ENCODE measurements at places on chromosomes 3 and 15.

GRCh38 chr15:27871902-27872260, 227.2 kb downstream of the OCA2 start:
- DNase-seq: no peak

DNA sequence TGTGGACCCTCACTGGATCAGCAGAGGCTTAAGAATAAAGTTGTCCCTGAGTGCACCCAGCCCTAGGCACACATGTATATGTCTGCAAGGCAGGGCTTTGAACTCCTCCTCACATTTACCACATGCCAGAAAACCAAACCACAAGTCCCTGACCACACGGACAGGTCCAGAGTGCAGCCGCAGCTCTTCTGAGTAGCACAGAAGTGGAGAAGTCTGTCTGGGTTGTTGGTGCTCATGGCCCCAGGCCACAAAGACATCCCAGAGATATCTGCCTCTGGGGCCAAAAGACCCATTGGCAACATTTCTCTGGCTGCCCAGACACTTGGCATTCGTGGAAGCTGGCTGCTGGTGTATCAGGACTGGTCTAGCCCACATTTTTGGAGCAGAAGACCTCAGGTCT, 17.4 kb downstream of the SUSD5 start:
- DNase-seq: no peak

GRCh38 chr15:89410039-89410435, 75.4 kb upstream of the POLG start:
- DNase-seq: no peak

GRCh38 chr3:174215456-174215855, 643.7 kb upstream of the NAALADL2 start:
- no peak for DNase-seq

- no peak for DNase-seq
These were observed 32.5 kb downstream of the FNDC3B start for GRCh38 chr3:172071780-172072330.

GRCh38 chr3:125556314-125556713, 36.3 kb upstream of the SNX4 start:
- DNase-seq: no peak

DNA sequence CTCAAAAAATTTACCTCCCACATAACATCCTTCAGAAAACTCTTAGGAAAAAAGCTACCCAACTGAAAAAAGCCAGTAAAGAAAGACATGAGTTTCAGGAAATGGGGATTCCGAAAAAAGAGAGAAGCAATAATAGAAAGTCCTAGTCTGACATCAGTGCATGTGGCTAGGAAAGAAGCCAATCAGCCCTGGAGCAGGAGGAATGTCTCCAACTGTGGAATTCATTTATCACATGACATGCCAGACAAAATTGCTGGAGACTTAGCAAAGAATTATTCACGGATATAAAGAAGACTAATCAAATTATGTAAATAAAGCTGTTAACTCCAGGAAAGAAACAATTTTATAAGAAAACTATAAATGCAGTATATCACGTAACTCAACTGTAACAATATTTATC, 258.9 kb upstream of the RARB start:
- DNase-seq: no peak

GRCh38 chr3:47104259-47104658, 59.7 kb downstream of the SETD2 start:
- no peak for DNase-seq

GRCh38 chr3:73597476-73597875, 27.3 kb downstream of the PDZRN3 start:
- no peak for DNase-seq

DNA sequence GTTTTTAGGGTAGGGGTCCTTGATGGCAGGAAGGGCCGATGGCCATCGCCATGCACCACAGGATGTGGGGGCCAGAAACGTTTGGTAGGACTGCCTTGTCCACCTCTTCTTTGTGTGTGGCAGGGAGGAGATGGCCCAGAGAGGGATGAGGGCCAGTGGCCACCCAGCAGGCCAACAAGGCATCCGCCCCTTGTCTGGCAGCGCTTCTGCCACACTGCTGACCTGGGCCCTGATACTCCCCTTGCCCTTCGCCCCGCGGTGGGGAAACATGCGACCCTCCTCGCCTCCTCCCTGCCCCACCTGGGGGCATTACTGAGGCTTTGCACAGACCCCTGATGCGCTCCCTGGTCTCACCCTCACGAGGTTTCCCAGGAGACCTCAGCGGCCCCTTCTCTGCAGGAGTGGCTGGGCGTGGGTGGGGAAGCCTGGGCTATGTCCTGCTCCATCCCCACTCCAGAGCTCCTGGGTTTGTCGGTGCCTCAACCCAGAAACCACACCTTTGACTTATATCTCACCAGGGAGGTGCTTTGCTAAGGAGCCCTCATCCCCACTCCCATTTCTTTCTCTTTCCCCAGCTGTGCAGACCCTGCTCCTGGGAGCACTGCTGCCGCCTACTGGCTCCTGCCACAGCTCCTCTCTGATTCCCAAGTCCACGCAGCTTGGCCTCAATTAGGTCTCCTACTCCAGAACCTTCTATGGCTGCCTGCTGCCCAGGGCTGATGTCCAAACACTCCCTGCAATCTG, 38.7 kb downstream of the FEM1B start:
- DNase-seq: no peak

GRCh38 chr15:74274470-74275038, 38.4 kb downstream of the CCDC33 start:
- DNase-seq: no peak

GRCh38 chr15:101088788-101089578, 162.9 kb downstream of the CHSY1 start:
- DNase-seq: peak; percentile 38

- no peak for DNase-seq
These were observed 513.9 kb downstream of the NLGN1 start for GRCh38 chr3:173911446-173911845.

- no peak for DNase-seq
These were observed 463.3 kb upstream of the CCDC54 start for GRCh38 chr3:106913966-106914365.

DNA sequence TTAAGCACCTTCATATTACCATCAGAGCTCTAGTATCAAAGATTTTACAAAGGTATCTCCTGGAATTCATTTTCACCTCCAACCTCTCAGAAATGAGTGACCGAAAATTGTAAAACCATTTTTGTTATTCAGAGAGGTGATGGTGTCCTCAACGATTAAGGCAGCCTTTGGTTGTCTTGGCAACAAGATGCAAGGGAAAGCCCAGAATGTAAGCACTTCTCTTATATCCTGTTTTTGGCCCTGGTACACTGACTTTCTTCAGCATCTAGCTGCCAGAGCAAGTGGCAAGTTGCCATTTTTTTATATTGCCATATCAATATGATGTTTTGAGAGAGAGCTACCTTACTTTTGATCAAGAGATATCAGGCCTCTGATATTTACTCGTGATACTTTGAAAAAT, 384.9 kb upstream of the NECTIN3 start:
- DNase-seq: no peak

DNA sequence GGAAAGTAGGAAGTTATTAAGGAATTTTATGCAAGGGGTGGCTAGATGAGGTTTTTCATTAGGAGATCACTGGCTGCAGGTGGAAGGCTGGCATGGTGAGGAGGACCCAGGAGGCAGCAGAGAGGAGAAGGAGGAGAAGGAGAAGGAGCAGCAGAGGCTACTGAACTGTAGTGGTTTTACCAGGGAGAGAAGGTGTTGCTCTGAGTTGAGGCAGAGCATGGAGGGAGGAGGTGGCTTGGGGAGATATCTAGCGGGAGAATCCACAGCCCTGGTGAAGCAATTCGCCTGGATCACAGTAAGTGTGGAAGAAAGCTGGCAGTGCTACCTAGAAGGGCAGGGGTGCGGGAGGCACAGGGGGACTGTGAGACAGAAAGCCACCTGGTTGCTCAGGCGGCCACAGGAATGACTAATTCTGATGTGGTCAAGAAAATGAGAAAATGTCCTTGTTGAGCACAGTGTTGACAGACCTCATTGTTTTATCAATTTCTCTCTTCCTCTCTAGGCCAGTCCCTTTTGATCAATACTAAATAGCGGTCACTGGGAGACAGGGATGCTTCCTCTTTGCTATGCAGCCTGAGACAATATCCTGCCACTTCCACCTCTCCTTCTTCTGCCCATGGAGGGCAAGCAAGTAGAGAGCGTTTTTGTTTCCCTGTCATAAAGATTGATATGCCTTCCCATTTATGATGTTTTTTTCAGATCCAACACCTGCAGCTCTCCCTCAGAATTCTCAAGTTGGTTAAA, 94.6 kb downstream of the EEFSEC start:
- DNase-seq: no peak

- DNase-seq: no peak
These were observed 16.6 kb upstream of the ADIPOQ start for GRCh38 chr3:186825872-186826409.

DNA sequence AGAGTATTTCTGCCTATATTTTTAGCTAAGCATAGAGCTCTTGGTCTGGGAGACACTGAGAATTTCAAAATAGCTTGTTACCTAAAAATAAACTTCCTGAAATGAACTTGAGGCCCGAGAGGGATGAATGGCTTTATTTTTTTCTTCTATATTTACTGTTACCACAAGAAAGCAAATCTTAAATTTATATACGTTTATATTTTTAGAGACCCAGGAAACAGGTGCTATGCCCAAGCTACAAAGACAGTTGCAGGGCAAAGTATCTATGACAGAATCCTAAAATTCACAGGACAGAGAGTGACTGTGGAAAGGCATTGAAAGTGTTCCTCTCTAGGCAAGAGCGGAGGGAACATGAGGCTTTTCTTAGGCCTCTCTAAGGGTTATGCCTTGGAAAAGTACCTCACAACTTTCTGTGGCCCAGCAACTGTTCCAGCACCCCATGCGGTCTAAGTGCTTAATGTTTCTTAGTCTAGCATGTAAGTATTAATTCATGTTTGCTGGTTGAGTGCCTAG, 36.5 kb downstream of the TGFBR2 start:
- DNase-seq: no peak

GRCh38 chr15:40942337-40942854, 10.9 kb upstream of the CHAC1 start:
- DNase-seq: no peak

- no peak for DNase-seq
These were observed 81.7 kb downstream of the HCN4 start for GRCh38 chr15:73287019-73287418.

- no peak for DNase-seq
These were observed 155.2 kb downstream of the RBPMS2 start for GRCh38 chr15:64619880-64620839.

DNA sequence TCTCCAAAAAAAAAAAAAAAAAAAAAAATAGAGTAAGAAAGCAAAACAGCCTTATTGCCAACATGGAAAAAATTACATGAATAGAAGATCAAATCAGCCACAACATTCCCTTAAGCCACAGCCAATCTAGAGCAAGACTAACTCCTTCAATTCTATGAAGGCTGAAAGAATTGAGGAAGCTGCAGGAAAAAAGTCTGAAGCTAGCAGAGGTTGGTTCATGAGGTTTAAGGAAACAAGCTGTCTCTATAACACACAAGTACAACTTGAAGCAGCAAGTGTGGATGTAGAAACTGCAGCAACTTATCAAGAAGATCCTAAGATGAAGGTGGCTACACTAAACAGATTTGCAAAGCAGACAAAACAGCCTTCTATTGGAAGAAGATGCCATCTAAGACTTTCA, 9.3 kb downstream of the PARL start:
- DNase-seq: no peak

DNA sequence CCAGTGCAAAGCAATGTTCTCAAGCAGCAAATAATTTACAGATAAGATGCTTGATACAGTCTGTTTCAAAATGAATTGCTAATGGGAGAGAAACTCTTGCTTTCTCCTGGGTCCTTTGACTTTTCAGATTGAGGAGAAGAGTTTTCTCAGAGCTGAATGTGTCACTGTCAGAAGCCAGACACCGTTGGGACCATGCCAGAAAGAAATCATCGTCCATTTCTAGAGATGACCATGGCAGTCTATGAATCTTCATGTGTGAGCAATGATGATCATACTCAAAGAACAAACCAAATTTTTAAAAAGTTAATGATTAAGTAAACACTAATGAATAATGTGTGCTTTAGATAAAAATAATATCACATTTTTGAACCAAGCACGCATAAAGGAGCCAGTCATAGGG, 77.6 kb downstream of the ZNF385D start:
- no peak for DNase-seq

- DNase-seq: no peak
These were observed 80.2 kb downstream of the WNT5A start for GRCh38 chr3:55406696-55407425.

- DNase-seq: no peak
These were observed 62.1 kb downstream of the HOMER2 start for GRCh38 chr15:82890338-82890994.

DNA sequence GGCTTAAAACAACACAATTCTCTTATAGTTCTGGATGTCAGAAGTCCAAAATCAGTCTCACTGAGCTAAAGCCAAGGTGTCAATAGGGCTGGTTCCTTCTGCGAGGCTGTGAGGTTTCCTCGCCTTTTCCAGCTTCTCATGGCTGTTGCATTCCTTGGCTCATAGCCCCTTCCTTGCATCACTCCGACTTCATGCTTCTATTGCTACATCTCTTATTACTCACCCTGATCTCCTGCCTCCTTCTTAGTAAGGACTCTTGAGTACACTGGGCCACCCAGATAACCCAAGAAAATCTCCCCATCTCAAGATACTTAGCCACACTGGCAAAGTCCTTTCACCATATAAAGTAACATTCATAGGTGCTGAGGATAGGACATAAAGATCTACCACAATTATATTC, 193.9 kb downstream of the ADAMTS17 start:
- no peak for DNase-seq

DNA sequence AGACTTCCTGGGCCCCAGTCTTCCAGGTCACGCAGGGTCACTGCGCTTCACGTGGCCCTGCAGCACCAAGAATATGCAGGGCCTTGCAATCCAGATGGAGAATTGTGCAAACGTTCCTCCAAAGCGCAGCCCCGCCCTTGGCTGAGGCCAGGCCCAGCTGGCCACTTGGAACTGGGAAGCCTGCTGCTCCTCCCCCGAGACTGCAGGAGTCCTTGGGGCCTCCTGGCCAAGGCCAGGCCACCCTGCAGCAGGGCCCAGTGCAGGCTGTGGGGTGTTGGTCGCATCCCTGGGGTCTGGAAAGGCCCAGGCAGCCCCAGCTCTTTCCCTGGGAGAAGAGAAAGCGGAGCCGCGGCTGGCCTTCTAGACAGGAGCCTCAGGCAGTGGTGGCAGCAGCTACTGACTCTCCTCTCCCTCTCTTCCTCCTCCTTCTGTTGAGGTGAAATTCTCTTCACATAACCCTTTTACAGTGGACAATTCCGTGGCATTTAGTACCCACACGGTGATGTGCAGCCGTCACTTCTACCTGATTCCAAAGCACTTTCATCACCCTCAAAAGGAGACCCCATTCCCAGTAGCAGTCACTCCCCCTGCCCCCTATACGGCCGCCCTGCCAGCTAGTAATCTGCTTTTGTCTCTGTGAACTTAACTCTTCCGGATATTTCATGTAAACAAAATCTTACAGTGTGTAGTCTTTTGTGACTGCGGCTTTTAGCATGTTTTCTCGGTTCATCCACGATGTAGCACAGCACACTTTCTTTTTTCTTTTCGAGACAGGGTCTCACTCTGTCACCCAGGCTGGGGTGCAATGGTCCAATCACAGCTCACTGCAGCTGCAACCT, 103.9 kb downstream of the TMEM266 start:
- DNase-seq: no peak

- no peak for DNase-seq
These were observed 1.3 kb downstream of the SECISBP2L start for GRCh38 chr15:49044766-49045606.
